ENCODE measurements at places on chromosomes 4 and X.
A peak's percentile ranks its signal among the peaks of the same experiment; 100 is the strongest.

GRCh38 chrX:149837639-149838038 is 43.3 kb upstream of the MAGEA8 start:
- no peak for DNase-seq

- peak; percentile 60 for DNase-seq
Measured at GRCh38 chr4:6873792-6874461, 35.7 kb upstream of the TBC1D14 start.

DNA sequence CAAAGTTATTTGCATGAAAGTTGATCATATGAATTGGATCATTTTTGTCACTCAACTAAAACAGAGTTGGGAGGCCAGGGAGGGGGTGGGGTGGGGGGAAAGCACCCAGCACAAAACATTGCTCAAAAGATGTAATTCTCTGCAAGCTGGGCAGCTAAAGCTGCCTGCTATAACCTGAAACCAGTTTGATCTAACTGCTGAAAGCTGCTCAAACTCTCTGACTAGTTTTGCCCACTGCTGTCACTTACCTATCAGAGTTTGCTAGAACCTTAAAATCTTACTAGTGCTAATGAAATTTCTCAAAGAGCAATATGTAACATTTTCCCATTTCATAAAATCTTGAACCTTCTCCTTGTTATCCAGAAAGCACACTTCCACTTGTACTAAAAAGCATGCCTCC is 10.4 kb downstream of the CXCL8 start:
- no peak for DNase-seq

GRCh38 chrX:41507919-41508318 is 60.8 kb downstream of the NYX start:
- no peak for DNase-seq

DNA sequence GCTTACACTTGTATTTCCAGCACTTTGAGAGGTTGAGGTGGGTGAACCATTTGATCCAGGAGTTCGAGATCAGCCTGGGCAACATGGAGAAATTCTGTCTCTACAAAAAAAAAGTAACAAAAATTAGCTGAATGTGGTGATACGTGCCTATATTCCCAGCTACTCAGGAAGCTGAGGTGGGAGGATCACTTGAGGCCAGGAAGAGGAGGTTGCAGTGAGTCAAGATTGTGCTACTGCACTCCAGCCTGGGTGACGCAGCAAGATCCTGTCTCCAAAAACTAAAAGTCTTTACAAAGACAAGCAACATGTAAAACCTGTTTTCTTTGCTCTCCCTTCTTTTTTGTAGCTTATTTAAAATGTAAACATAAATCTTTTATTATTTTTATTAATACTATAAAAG is 1156.1 kb downstream of the FAT4 start:
- peak; percentile 46 for DNase-seq

DNA sequence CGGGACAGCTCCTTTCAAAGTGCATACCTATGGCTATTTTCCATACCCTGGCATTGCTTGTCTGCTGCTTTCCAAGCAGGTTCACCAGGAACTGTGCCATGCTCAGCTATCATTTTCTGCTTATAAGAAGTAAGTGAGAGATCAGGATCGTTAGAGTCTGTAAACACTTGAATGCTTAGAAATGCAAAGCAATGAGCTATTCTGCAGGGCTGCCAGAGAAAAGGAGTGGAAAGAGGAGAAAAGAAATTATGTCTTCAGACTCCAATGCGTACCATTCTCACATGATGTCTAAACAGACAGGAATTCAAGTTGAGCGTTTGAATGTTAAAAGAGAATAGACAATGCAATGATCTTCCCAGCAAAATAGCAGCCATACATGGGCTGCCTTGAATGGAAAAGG is 245.5 kb upstream of the SLC7A11 start:
- peak; percentile 22 for DNase-seq
